NCI-H187 treated with DMSO at 0.1 percent for 48 hours (cell line): ENCODE measurements at places on chromosomes 3 and 15.

GRCh38 chr3:9399746-9400145, 2.3 kb downstream of the SETD5 start:
- DNase-seq, result peak; percentile 40

GRCh38 chr3:189797103-189797750, 166.0 kb downstream of the TP63 start:
- no peak for DNase-seq

DNA sequence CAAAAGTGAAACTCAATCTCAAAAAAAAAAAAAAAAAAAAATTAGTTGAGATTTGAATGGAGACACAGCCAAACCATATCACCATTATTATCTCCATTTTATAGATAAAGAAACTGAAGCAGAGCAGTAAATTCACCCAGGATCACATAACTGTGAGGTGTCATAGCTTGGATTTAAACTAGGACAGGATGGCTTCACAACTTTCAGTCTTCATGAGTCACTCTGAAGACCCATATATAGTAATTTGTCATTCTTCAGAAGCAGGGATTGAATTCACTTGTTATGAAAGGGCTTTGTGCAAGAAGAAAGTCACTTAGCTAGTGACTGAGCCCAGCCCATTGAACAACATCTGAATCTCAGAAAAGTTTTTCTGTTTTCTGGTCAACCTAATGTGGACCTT, 60.5 kb upstream of the LRIG1 start:
- no peak for DNase-seq

DNA sequence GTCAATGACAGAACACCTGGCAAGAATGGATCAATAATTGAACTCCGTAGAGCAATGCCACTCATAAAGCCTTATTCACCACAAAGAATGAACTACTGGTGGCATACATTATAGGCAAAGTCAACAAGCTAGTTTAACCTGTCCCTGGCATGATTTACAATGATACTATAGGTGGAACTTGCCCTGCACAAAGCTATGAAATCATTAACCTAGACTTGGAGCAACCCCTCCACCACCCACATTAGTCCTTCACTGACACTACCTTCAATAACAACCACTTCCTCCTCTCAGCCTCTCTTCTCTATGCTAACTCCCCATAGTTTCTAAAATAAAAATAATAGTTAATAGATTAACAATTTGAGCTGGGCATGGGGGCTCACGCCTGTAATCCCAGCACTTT, 54.4 kb downstream of the ACAP2 start:
- DNase-seq, result no peak

GRCh38 chr3:188396900-188397299, 242.9 kb downstream of the LPP start:
- no peak for DNase-seq

GRCh38 chr3:37779289-37780152, 82.2 kb upstream of the CTDSPL start:
- peak; percentile 16 for DNase-seq

GRCh38 chr3:149470381-149470780, 4.1 kb upstream of the TM4SF4 start:
- no peak for DNase-seq

DNA sequence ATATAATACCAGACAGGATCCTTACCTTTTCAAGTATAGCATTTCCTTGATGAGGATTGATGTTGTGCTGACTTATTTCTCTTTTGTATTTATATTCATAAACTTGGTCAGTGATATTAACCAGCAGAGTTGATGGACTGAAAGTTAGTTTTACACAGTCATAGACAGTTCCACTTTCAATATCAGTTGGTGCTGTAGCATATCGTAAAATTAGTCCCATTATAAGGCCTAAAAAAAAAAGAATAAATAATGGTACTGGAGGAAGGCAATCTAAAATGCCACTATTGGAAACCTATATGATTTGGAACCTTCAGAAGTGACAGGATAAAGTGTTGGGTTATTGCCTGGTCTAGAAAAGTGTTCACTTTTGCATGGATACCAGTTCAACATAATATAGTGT, 16.3 kb downstream of the SLC9A9 start:
- no peak for DNase-seq

- DNase-seq, result no peak
Measured at GRCh38 chr3:33664195-33664594, 53.9 kb downstream of the CLASP2 start.

- DNase-seq, result no peak
Measured at GRCh38 chr3:58658508-58658907, 8.1 kb downstream of the FAM3D start.

- DNase-seq, result no peak
Measured at GRCh38 chr15:66823601-66824000, 121.6 kb downstream of the SMAD6 start.

GRCh38 chr3:98581474-98581873, 11.9 kb downstream of the CPOX start:
- DNase-seq, result no peak
